ENCODE measurements at places on chromosomes 3 and 15.

DNA sequence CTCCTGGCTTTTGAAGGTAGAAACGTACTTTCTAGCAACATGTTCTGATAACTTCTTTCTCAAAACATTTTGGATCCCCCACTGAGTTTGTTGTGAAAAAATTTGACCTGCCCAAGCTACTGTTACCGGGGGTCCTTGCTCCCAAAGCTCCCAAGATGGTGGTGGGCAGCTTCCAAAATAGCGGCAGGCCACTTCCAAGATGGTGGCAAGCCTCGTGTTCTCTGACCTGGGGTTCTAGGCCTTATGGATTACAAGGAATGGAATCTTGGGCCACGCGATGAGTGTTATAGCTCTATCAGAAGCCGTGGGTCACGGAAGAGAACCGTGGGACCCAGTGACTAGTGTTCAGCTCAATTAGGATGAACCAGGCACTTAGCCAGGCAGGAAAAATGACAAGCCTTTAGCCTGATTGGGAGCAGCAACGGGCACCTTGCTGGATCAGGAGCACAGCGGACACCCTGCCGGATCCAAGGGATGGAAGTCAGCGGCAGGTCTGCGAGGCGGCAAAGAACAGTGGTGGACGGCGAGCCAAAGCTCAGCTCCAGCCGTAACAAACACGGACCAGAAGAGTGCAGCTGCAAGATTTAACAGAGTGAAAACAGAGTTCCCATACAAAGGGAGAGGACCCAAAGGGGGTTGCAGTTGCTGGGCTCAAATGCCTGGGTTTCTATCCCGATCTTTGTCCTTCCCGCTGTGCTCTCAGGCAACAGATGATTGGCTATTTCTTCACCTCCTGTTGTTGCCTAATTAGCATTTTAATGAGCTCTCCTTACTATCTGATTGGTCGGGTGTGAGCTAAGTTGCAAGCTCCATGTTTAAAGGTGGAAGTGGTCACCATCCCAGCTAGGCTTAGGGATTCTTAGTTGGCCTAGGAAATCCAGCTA is 133.3 kb downstream of the WDR72 start:
- no peak for DNase-seq

DNA sequence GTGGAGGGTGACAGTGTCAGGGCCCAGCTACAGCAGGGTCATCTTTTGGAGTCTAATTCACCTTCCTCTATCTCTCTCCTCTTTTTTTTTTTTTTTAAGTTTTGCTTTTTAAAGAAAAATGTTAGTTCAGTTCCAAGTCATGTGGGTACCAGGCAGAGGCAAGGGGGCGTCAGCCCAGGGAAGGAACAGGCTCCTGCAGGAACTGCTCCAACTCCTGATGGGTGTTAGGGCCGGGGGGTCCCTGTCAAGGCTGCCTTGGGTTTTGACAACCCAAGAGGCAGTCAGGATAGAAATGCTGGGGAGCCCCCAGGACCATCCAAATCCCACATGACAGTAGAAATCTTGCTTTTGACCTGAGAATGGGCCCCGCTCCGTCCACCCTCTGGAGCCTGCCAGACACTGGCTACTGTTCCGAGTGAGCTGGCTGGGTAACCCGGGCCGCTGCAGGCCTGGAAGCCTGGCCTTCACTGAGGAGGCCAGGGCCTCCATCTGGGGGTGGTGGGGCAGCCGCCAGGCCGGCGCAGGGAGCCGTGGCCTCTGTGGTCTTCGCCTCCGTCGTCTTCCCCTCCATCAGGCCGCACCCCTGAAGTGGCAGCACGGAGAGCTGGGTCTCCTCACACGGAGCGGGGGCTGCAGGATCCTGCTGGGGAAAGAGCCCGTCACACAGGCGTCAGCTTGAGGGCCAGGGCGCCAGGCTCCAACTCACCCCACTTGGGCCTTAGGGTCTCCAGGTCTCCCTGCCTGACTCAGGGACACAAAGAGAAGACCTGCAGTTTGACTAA is 24.2 kb downstream of the RNU5B-1 start:
- peak; percentile 48 for DNase-seq

GRCh38 chr3:139561255-139561817 is 21.8 kb upstream of the RBP1 start:
- DNase-seq, result no peak

GRCh38 chr3:116849261-116849688 is 139.7 kb downstream of the TUSC7 start:
- DNase-seq, result no peak

- DNase-seq, result peak; percentile 12
These were observed 591.1 kb downstream of the GBE1 start for GRCh38 chr3:81170298-81170697.

DNA sequence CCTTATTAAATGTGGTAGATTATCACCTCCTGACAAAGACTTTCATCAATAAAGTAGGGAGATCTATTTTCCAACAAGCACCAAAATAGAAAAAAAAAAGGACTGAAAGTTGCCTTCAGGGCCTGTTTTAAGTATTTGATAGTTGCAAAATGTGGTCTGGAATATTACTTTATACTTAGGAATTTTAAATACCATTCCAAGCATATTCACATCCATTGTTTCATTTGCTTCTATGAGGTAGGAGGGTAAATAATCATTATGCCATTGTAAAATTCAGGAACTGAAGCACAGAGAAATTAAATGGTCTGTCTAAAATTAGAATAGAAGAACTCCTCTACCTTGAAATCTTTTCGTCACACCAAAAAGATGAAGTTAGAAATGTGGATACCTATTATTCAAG is 110.0 kb downstream of the TMCC1 start:
- no peak for DNase-seq

DNA sequence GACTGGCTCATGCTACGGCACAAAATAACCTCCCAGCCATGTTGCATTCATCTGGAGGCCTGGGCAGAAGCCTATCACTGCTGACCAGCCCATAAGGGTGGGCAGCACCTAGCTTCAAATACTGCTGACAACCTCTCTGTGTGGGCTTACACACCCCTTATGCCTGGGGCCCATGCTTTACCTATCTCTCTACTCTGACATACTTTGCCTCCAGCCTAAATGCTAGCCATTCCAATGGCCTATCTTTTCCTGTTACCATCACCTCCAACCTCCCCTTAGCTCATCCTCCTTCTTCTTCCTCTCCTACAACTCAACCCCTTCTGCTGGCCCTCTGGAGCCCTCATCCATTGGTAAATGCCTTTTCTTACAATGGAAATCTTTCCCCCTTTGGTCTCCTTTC is 41.0 kb upstream of the PPP2R3A start:
- DNase-seq, result no peak

GRCh38 chr3:4416961-4417360 is 50.1 kb downstream of the SUMF1 start:
- DNase-seq, result no peak

- no peak for DNase-seq
These were observed 251.5 kb upstream of the CBLB start for GRCh38 chr3:106120356-106120755.

GRCh38 chr3:41193794-41194539 is 5.3 kb upstream of the CTNNB1 start:
- DNase-seq, result no peak

DNA sequence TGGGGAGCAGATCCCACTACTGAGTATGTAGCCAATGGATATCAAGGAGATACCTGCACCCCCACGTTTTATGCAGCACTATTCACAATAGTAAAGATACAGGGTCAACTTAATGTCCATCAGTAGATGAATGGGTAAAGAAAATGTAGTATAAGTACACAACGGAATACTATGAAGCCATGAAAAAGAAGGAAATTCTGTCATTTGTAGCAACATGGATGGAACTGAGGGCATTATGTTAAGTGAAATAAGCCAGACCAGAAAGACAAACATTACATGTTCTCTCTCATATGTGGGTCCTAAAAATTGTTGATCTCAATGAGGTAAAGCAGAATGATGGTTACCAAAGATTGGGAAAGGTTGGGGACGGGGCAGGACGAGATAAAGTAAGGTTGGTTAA is 14.6 kb downstream of the PP2D1 start:
- DNase-seq, result no peak

- DNase-seq, result no peak
These were observed 15.8 kb downstream of the IGSF11 start for GRCh38 chr3:119018690-119019463.

GRCh38 chr3:156373095-156373494 is 181.8 kb downstream of the SSR3 start:
- no peak for DNase-seq

- DNase-seq, result no peak
These were observed 3.5 kb upstream of the GALNT15 start for GRCh38 chr3:16171009-16171408.

GRCh38 chr3:1350885-1351284 is 258.1 kb downstream of the CNTN6 start:
- no peak for DNase-seq

DNA sequence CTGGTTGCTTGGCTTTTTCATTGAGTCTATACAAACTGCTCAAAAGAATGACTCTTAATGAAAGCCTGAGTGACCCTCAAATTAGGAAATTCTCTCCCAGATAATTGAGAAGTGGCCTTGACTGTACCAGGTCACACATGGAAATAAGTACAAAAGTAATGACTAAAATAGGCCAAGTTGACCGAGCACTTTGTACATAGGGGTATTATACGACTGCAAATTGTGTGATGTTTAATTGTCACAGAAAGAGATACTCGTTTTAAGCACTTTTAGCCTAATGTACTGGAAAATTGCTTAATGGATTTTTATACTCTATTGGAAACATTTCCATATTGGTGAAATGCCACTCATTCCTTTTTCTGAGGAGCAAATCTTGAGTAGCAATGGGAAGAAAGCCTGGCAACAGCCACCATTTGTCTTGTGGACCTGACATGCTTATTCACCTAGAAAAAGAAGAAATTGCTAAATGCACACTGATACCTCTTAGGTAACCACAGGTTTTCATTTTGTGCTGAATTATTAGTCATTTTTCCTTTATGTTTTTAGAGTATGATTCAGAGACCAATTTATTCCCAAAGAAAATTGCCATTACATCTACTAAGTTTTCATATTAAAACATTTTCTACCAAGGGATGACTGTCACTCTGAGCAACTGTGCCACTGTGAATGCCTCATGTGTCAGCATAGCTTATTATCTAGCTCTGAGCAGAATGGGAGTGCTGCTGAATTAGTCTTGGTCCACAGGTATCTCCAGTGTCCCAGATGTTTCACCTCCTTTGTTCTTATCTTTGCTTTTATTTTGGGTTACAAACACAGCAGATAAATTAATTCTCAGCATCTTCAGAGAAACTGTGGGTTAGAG is 8.9 kb upstream of the PXK start:
- DNase-seq, result no peak

GRCh38 chr3:68866157-68866556 is 66.2 kb downstream of the TAFA4 start:
- DNase-seq, result no peak

DNA sequence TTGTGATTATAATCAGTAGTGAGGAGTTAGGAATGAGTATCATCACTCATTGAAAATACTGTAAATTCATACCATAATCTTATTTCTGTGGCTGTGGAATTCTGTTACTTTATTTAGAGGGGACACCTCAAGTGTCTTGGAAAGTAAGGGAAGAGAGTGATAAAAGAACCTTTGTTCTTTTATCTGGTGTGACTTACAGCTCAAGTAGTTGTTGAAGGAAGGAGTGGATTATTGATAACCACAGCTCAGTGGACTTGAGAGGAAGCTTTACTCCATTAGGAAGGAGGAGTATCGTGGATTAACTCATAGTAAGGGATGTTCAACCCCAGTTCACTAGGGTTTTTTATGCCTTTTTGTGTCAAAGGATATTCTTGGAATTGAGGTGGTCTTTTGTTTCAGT is 32.2 kb upstream of the FAH start:
- DNase-seq, result no peak

DNA sequence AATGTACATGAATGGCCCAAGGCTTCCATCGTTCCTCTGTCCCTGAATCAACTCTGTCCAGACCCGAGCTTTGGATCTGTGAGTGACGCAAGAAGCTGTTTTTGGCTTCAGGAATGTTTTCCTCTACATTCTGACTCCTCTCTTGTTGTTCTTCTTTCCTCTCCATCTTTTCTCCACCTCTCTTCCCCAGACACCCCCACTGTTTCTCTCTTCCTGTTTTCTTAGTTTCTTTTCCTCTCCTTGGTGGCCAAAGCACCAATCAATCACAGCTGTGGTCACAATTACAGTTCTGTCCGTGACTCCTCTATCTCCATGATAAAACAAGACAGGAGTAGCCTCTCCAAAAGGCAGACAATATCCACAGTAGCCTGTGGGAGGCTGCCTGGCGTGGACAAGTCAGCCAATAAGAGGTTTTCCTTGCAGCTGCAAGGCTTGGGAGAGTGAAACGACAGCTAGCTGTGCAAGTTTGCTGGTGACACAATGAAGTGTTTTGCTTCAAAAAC is 4.9 kb upstream of the TMEM212 start:
- no peak for DNase-seq

DNA sequence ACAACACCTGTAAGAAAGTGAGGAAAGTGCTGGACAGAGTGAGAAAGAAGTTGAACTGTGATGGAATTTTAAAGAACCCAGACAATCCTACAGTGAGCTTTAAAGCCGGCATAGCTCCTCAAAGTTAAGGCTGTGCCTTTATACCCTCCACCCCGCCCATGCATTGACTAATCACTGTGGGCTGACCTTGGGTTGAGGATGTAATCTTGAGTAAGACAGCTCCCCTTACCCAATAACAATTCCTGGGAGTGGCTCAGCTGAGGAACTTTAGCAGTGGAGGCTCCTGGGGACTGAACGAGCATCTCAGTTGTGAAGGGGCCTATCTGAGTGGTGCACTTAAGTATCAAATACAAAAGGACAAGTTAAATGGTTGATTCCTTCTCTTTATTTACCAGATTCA is 35.7 kb upstream of the ZNF770 start:
- DNase-seq, result peak; percentile 27

DNA sequence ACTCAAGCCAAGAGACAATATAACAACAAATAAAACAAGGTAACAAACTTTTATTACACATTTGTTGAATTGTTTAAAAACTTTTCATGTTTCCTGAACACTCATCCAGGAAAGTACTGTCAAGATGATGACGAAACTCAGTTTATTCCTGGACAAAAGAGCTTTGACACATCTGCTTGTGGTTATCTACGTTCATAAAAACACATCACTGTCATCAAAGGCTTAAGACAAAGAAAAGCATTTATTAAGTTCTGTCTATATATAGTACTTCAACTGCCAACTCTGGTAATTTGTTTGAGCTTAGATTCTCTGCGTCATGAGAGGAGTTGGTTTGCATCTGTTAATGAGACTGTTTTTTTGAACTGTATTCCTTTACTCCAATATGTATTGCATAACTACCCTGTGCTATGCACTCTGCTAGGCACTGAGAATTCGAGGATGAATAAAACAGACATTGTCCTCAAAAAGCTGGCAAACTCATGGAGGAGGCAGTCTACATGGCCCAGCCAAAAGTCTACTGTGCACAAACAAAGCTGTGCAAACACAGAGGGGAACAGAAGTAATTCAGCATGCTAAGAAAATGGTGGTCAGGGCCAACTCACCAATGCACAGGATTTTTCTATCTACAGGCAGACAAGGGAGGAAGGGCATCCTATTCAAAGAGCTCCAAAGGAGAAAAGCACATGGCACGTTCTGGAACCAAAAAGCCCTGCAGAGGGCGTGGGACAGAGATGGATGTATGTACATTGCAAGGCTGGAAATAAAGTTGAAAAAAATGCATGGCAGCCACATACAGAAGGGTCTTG is 21.5 kb downstream of the PLD1 start:
- DNase-seq, result no peak
